ENCODE measurements at places on chromosomes 16 and 17.

DNA sequence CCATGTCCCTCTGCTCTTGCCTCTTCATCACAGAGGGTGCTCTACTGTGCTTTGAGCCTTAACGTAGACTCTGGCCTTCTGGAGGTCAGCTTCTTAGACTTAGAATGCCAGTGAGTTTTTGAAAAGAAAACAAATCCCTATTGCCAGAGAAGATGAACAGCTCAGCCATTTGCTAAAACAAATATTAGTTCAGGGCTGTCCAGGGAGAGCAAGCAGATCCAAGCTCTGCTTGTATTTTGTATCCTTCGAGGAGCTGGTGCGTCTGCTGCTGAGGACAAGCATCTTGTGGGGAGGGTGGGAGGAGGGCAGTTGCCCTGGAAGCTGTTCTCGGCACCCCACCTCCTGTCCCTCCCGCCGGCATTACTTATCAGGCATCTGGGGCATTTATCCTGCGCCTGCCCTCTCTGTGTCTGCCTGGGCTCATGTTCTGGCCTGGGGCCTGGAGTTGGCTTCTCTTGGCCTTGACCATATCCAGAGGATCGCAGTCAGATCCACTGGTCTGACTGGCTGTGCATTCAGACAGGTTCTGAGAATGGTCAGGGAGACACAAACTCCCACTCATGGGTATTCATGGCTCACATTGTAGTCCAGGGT, 173.1 kb upstream of the NLRP1 start:
- DNase-seq = no peak

DNA sequence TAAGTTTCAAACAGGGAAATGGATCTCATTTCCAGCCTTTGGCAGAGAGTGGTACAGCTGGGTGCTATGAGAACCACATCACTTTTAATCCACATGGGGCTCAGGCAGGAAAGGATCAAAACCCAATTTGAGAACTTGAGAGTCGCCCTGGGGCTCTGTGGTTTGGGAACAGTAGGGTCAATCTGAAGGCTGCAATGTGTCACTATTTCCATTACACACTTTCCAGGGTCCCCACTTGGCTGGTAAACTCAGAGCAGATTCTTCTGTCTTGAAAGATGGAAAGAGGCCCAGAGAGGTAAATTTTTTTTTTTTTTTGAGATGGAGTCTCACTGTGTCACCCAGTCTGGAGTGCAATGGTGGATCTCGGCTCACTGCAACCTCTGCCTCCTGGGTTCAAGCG, 6.7 kb upstream of the HIGD1B start:
- no peak for DNase-seq

GRCh38 chr17:65677932-65678331, 116.5 kb upstream of the AXIN2 start:
- DNase-seq = no peak

GRCh38 chr17:8284126-8284525, 4.3 kb upstream of the RANGRF start:
- DNase-seq = no peak

DNA sequence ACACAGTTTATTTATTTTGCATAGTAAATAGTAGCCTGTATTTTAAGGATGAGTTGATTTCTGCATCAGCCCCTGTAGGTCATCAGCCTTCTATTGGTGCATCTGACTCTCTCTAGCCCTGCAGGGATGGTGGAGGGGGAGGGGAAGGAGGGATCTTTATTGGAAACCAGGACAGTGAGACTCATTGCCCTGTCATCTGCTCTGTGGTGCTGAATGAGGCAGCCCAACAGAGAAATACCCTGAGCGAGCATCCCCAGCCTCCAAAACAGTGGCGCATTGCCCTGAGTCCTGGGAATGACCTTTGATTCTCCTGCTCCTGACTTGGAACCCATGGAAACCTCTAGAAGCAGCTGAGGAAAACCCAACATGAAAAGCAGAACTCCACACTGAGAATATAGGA, 45.5 kb upstream of the STH start:
- DNase-seq = no peak

GRCh38 chr17:40377832-40378231, 13.3 kb upstream of the GJD3 start:
- no peak for DNase-seq

- no peak for DNase-seq
These were observed 55.3 kb downstream of the NUP88 start for GRCh38 chr17:5364156-5364555.

GRCh38 chr16:69371564-69371963, 14.2 kb downstream of the TERF2 start:
- DNase-seq = no peak

GRCh38 chr17:48748718-48749566, 20.4 kb upstream of the HOXB13 start:
- DNase-seq = no peak

- DNase-seq = no peak
These were observed 84.4 kb downstream of the RPGRIP1L start for GRCh38 chr16:53619235-53619634.

DNA sequence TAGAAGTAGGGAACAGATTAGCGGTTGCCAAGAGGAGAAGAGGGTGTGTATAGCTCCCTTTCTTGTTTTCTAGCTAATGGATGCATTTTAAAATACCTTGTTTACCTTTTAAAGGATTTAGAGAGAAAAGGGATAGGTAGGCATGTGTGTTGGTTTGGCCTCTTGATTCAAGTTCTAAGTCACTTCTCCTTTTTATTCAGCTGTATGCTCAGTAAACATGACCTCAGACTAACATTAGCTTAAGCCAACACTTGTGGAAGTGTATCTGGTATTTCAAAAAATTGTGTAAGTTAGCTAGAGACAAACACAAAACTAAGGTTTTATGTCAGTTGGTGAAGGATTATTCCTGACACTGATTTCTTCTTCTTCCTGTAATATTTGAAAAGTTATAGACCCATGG, 204.1 kb upstream of the NOG start:
- no peak for DNase-seq

- DNase-seq = no peak
These were observed 123.2 kb upstream of the AXIN2 start for GRCh38 chr17:65684631-65685030.

DNA sequence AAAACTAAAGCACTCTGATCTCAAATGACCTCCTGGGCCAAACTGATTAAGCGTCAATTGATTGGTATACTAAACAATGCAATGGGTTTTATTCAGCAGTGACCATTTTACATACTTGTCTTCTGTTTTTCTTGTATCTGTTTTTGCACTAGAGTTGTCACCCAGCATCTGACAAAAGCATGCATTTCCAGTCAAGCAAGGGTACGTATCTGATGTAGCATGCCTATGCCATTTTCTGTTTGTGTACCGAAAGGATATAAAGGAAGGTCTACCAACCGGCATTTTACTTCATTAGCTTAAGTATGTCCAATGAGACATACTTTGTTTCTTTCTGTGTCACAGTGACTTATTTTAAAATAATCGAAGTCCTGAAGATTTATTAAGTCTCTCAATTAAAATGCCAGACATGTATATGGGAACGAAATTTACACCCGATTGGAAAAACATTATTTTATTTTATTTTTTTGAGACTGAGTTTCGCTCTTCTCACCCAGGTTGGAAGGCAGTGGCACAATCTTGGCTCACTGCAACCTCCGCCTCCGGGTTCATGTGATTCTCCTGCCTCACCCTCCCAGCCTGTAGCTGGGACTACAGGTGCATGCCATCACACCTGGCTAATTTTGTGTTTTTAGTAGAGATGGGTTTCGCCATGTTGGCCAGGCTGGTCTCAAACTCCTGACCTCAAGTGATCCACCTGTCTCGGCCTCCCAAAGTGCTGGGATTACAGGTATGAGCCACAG, 7.5 kb downstream of the TOB1 start:
- DNase-seq = no peak

- no peak for DNase-seq
These were observed 74.2 kb downstream of the WIPI1 start for GRCh38 chr17:68383120-68383442.

- DNase-seq = no peak
These were observed 42.7 kb downstream of the SOCS3 start for GRCh38 chr17:78316867-78317789.

DNA sequence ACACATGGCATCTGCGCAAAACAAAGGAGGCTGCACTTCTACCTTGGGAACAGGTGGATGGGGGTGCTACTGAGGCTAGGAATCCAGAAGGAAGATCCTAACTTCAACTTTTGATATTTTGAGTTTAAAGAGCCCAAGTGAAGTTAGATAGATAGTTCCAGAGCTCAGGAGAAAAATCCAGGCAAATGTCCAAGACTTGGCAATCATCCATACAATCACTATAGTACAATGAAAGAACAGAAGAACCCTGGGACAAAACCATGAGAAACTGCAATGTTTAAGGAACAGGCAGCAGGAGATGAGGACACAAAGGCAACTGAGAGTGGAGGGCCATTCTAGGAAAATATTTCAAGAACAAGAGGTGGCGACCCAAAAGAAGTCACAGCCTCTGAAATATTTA, 12.4 kb downstream of the CDYL2 start:
- no peak for DNase-seq

- DNase-seq = no peak
These were observed 105.3 kb downstream of the IRX5 start for GRCh38 chr16:55035956-55036355.

DNA sequence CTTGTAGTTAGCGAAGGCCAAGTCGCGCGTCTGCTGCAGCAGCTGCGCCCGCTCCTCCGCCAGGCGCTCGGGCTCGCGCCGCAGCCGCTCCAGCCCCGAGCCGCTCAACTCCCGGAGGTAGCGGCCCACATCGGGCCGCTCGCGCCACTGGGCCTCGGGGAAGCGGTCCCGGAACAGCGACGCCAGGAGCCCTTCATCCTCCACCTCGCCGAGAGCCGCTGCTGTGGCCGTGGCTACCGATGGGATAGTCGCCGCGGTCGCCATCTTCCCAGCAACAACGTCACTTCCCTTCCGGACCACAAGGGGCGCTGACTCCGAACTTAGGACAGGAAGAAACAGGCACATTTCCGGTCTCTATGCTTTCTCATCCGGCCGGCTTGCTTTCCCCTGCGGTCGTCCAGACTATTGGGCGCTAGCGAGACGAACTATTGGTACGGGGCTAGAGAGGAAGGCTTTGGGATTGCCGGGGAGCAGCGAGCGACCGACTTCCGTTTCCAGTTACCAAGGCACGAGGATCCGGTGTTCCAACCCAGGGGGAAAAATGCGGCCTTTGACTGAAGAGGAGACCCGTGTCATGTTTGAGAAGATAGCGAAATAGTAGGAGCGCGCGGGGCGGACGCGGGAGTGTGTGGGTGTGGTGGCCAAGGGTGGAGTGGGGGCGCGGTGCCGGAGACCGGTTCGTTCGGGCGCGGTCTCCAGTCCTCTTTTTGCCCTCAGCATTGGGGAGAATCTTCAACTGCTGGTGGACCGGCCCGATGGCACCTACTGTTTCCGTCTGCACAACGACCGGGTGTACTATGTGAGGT, at the start of the genes COG8 and NIP7:
Gene COG8, minus strand, starts transcription at position 276 of the 806 bp plus-strand sequence. Its CDS starts 12 bp downstream, at position 264.
Gene NIP7, plus strand, starts transcription at position 484 of the 806 bp plus-strand sequence. Its CDS starts 58 bp downstream, at position 542.
- DNase-seq = peak; percentile 76

DNA sequence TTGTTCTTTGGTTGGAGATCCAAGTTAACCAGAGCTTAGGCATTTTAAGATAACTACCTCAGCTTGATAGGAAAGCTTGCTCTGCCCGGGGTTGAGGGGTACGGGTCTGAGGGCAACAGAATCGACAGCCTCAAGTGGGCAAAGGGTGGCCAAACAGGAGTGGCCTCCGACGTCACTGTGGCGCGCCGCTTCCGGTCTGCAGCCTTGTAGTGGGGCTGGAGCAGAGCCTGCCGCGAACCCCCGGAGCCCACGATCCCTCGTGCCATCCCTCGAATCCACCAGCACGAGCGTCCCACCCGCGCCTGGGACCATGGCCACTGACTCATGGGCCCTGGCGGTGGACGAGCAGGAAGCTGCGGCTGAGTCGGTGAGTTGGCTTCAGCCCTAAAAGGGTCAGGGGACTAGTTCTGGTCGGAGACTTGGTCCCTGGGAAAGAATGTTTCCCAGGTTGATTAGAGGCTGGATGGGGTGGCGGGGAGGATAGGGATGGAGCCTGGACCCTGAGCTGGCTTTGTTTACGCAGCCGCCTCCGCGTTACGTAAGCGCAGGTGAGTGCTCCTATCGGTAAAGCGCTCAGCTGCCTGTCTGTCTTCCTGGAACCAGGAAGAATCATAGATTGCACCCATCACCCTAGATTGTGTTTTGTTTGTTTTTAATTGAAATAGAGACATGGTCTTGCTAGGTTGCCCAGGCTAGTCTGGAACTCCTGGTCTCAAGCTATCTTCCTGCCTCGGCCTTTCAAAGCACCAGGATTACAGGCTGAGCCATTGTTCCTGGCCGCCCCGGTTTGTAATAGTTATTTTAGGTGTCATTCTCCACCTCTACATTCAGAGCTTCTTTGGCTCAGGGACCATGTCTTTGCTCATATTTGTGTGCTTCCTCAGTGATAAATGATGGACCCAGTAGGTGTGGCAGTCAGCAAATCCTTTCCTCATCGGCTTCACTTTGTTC, at the start of gene DDX19B:
Gene DDX19B, plus strand, starts transcription at position 199 of the 951 bp plus-strand sequence. Its CDS starts 112 bp downstream, at position 311.
- peak; percentile 33 for DNase-seq

- no peak for DNase-seq
These were observed 10.4 kb downstream of the DNAAF8 start for GRCh38 chr16:4744555-4745273.

GRCh38 chr17:2213291-2213960, 90.2 kb downstream of the SMG6 start:
- DNase-seq = no peak

DNA sequence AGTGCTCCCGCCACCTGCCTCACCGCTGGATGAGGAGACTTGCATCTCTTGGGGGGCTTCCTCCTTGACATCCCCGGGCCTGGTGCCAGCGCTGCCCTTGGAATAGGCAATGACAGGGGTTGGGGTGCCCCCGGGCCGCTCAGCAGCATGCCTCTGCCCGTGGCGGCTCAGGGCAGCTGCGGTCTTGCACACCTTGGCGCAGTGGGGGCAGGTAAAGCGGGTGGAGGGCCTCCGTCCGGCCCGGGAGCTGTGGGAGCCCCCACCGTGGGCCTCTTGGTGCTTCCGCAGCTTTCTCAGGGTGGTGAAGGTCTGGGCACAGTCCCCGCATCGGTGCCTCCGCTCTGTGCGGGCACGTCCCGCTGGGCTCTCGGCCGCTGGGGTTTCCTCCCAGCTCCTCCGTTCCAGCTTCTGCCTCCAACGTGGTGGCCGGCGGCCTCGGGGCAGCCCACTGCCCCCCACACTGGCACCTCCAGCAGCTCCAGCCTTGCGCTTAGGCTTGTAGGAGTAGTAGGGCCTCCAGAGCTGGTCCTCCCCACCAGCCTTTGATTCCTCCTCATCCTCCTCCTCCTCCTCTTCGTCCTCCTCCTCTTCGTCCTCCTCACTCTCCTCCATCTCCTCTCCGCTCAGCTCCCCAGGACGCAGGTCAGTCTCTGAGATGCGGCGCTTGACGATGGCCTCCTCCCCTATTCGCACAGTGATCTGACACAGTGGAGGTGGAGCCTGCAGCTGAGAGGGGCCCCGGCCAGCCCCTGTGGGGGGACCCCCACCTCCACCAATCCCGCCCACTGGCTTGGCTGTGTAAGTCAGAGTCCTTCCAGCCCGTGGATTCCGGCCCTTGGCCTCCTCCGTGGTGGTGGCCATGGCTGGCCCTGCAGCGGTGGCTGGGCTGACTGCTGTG, 16.7 kb downstream of the ZBTB4 start:
- DNase-seq = no peak

Data from stimulated activated CD4-positive, alpha-beta T cell treated with anti-CD3 and anti-CD28 coated beads, TNF-alpha, amount 100 ng/mL, for 1 hour (primary cell).